ENCODE measurements at places on chromosomes 13 and 19. TPM values are rescaled to one million over a fixed set of nuclear protein-coding genes. Genes with fewer than 3 reads are reported as not detected.
A peak's percentile ranks its signal among the peaks of the same experiment; 100 is the strongest.

The SLC25A42 gene
- 6.6 TPM for total RNA-seq

The FSD1 gene
- 1.7 TPM for total RNA-seq

The HIF3A gene
- total RNA-seq: 155 TPM

The POU2F2 gene
- total RNA-seq: 0.74 TPM

The AZU1 gene
- not detected for total RNA-seq

The ZNF8 gene
- 6.4 TPM for total RNA-seq

The SMIM44 gene
- not detected for total RNA-seq

The FFAR1 gene
- not detected for total RNA-seq

The GSX1 gene
- total RNA-seq: not detected

The LGALS14 gene
- total RNA-seq: not detected

The GNA15 gene
- total RNA-seq: 28.2 TPM

The CABP5 gene
- total RNA-seq: not detected

The LRRC63 gene
- total RNA-seq: 0.49 TPM

The CD33 gene
- 5.6 TPM for total RNA-seq

- H3K36me3 ChIP-seq: no peaks in the 10 kb centered on the region
- H3K27ac ChIP-seq: peak within 1 kb of the TSS; percentile 84
- H3K4me3 ChIP-seq: peak within 1 kb of the TSS; percentile 62
- no peaks in the 10 kb centered on the region for H3K27me3 ChIP-seq
- no peak for DNase-seq
Measured at GRCh38 chr19:36489118-36489919, at the start of gene ZNF566. TSS of gene ZNF566 (minus strand) at chr19:36489561. CDS start at chr19:36476557, 13,004 bp downstream.

- no peak overlapping the region for H3K27ac ChIP-seq
- no peaks in the 10 kb centered on the region for H3K36me3 ChIP-seq
- DNase-seq: no peak
- peaks cover 17% of the 10 kb centered on the region for H3K4me1 ChIP-seq
- H3K4me3 ChIP-seq: peak overlapping the region; percentile 44
Measured at GRCh38 chr19:821231-821824, 427 bp downstream of the PLPPR3 start.

DNA sequence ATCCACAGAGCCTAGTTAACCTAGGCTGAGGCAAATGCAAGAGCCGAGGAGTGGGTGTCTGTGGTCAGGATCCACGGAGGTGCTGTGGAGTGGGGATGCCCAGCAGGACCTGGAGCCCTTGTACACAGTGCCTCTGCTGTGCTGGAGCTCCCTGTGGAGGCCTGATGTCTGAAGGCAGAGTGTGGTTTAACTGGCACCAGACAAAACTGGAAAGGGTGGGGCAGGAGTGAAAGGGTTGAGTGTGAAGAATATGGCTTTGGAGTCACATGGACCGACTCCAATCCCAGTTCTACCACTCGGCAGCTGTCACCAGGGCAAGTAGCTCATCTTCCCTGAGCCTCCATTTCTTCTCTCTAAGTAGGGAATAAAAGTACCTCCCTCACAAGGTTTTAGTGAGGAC lies 60.3 kb upstream of the GPR12 start:
- no peaks in the 10 kb centered on the region for H3K4me1 ChIP-seq
- H3K27ac ChIP-seq: no peak overlapping the region
- H3K27me3 ChIP-seq: no peaks in the 10 kb centered on the region
- no peaks in the 10 kb centered on the region for H3K36me3 ChIP-seq

- no peaks in the 10 kb centered on the region for H3K36me3 ChIP-seq
- DNase-seq: no peak
- H3K4me3 ChIP-seq: no peak overlapping the region
Measured at GRCh38 chr19:4839192-4839591, 7.7 kb upstream of the TICAM1 start.

DNA sequence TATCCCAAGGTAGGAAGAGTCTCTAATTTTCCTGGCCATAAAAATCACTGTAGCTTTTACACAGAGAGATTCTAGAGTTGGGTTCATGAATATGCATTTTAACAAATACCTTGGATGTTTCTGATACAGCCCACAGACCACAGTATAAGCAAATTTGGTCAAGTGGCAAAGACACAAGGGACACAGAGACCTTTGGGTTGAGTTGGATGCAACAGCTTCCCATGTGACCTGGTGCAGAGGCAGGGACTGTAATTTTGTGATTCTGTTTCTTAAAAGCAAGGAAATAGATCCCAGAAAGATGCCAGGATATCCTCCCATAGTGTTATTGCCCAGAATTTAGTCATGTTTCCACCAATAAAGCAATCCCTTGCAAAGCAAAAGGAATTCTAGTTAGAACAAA lies 27.0 kb downstream of the FPR3 start:
- no peak for DNase-seq
- no peak overlapping the region for H3K4me3 ChIP-seq
- H3K4me1 ChIP-seq: no peaks in the 10 kb centered on the region
- H3K27me3 ChIP-seq: no peaks in the 10 kb centered on the region
- no peak overlapping the region for H3K27ac ChIP-seq

- peaks cover 27% of the 10 kb centered on the region for H3K4me1 ChIP-seq
- peak within 1 kb of the TSS; percentile 94 for H3K27ac ChIP-seq
Measured at GRCh38 chr19:10543420-10544241, at the start of gene ATG4D. TSS of gene ATG4D (plus strand) at chr19:10543904. CDS start at chr19:10544091, 187 bp downstream.

- no peak for DNase-seq
- peaks cover 18% of the 10 kb centered on the region for H3K4me1 ChIP-seq
- peak overlapping the region; percentile 37 for H3K27ac ChIP-seq
- no peaks in the 10 kb centered on the region for H3K27me3 ChIP-seq
- H3K4me3 ChIP-seq: no peak overlapping the region
- no peaks in the 10 kb centered on the region for H3K36me3 ChIP-seq
Measured at GRCh38 chr13:106484084-106484483, 51.4 kb downstream of the EFNB2 start.

DNA sequence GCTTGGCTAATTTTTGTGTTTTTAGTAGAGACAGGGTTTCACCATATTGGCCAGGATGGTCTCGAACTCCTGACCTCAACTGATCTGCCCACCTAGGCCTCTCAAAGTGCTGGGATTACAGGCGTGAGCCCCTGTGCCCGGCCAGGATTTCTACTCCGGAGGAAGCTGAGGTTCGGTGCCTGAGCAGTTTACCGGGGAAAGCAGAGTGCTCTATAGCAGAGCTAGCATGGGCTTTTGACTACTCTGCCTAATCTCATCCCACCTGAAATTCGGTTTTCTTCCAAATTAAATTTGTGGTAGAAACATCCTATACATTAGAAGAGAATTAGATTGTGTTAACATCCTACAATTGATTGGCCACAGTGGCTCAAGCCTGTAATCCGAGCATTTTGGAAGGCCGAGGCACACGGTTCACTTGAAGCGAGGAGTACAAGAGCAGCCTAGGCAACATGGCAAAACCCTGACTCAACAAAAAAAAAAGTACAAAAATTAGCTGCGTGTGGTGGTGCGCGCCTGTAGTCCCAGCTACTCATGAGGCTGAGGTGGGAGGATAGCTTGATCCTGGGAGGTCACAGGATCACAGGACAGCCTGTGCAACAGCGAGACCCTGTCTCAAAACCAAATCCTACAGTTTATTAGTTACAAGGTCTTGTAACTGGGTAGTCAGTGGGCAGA lies 1.6 kb downstream of the RPL13A start:
- no peak for DNase-seq
- H3K27me3 ChIP-seq: no peaks in the 10 kb centered on the region
- H3K4me3 ChIP-seq: peak overlapping the region; percentile 96
- H3K36me3 ChIP-seq: peaks cover 35% of the 10 kb centered on the region
- H3K27ac ChIP-seq: peak overlapping the region; percentile 93

- H3K27me3 ChIP-seq: no peaks in the 10 kb centered on the region
- peak overlapping the region; percentile 21 for H3K27ac ChIP-seq
- no peaks in the 10 kb centered on the region for H3K36me3 ChIP-seq
- DNase-seq: no peak
- H3K4me1 ChIP-seq: peaks cover 59% of the 10 kb centered on the region
Measured at GRCh38 chr19:1862424-1863327, 703 bp downstream of the KLF16 start.

DNA sequence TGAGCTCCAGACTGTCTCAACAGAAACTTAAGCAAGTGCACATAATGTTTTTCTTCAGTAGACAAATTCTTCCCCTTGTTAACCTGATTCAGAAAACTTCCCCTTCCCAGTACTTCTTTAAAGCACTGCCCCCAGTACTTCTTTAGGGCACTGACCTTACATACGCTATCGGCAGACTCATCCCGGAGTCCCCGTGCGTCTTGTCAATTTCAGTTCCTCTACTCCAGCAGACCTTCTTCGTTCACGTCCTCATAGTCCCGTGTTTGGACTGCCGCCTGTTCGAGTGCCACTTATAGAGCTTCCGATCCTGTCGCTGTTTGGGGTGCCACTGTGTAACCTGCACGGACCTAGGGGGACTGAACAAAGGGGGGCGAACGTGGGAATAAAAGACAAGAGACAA lies 29.0 kb downstream of the ZNF627 start:
- H3K36me3 ChIP-seq: no peaks in the 10 kb centered on the region
- H3K4me1 ChIP-seq: peaks cover 23% of the 10 kb centered on the region
- no peak overlapping the region for H3K4me3 ChIP-seq
- no peak overlapping the region for H3K27ac ChIP-seq
- no peaks in the 10 kb centered on the region for H3K27me3 ChIP-seq
- no peak for DNase-seq

GRCh38 chr13:86020351-86021002 lies 221.3 kb upstream of the SLITRK6 start:
- H3K4me1 ChIP-seq: no peaks in the 10 kb centered on the region
- no peaks in the 10 kb centered on the region for H3K27me3 ChIP-seq
- no peak overlapping the region for H3K4me3 ChIP-seq
- no peak for DNase-seq

DNA sequence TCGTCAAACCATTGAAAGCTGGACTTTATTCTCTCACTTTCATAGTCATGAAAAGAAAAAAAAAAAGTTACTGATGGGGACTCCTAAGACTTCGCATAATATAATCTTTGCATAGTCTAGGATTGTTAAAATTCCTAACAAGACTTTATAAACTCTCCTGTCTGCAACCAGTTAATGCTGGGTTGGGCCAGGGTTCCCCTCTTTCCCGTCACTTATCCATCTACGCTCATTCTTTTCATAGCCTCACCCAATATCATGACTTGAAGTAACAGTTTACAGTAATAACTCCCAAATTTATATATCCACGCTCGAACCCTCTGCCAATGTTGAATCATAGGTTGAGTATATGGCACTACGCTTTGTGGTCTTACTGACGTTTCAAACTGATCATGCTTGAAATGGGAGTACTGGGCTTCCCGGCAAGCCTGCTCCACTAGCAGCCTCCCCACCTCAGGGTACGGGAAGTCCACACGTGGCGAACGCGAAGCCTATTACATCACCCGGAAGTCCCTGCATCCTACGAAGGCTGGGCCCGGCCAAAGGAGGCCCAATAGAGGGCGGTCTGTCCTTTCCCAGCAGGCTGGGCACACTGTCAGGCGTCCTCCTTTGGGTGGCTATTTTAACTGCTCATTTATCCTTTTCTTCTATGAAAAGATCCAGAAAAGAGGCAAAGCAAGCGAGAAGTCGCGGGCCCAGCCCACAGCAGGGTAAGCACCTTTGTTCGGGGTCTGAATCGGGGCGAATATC lies 694 bp upstream of the ZNF460 start:
- H3K27me3 ChIP-seq: no peaks in the 10 kb centered on the region
- peak; percentile 95 for DNase-seq
- H3K4me1 ChIP-seq: peaks cover 40% of the 10 kb centered on the region
- H3K4me3 ChIP-seq: peak overlapping the region; percentile 98

DNA sequence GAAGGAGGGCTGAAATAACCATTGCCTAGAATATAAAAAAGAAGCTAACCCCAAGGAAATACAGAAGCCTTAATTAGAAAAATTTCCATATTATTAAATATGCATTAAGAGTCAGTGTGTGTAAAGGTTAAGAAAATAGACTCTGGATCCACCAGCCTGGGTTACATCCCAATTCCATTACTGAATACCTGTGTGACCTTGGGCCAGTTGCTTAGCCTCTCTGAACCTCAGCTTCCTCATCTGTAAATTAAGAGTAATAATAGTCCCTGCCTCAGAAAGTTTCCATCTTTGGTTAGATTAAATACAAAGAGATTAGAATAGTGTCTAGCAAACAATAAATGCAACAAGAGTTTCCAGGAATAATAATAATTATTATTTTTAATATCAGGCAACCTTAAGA lies 54.5 kb downstream of the ATP7B start:
- no peak for DNase-seq
- no peaks in the 10 kb centered on the region for H3K27me3 ChIP-seq
- H3K27ac ChIP-seq: no peak overlapping the region
- no peaks in the 10 kb centered on the region for H3K36me3 ChIP-seq

- no peaks in the 10 kb centered on the region for H3K4me1 ChIP-seq
- H3K27ac ChIP-seq: no peak overlapping the region
- H3K36me3 ChIP-seq: no peaks in the 10 kb centered on the region
- DNase-seq: no peak
- H3K27me3 ChIP-seq: no peaks in the 10 kb centered on the region
Measured at GRCh38 chr13:97866346-97866745, 87.1 kb upstream of the IPO5 start.

- peaks cover 19% of the 10 kb centered on the region for H3K4me1 ChIP-seq
- peaks cover 66% of the 10 kb centered on the region for H3K36me3 ChIP-seq
- H3K27ac ChIP-seq: no peak overlapping the region
Measured at GRCh38 chr19:41421314-41421713, 5.9 kb downstream of the B3GNT8 start.

- H3K4me3 ChIP-seq: no peak overlapping the region
- H3K27me3 ChIP-seq: no peaks in the 10 kb centered on the region
- no peaks in the 10 kb centered on the region for H3K4me1 ChIP-seq
- H3K36me3 ChIP-seq: no peaks in the 10 kb centered on the region
- no peak overlapping the region for H3K27ac ChIP-seq
Measured at GRCh38 chr13:49701491-49701890, 10.2 kb upstream of the EBPL start.

GRCh38 chr13:79405501-79405830 lies 589 bp downstream of the RBM26 start:
- peak overlapping the region; percentile 98 for H3K27ac ChIP-seq
- DNase-seq: no peak
- H3K4me3 ChIP-seq: peak overlapping the region; percentile 95

GRCh38 chr19:53912653-53913052 lies 3.6 kb downstream of the CACNG7 start:
- peaks cover 20% of the 10 kb centered on the region for H3K27me3 ChIP-seq
- H3K4me3 ChIP-seq: no peak overlapping the region
- H3K4me1 ChIP-seq: peaks cover 10% of the 10 kb centered on the region
- no peaks in the 10 kb centered on the region for H3K36me3 ChIP-seq
- H3K27ac ChIP-seq: no peak overlapping the region

- no peak overlapping the region for H3K4me3 ChIP-seq
- H3K27me3 ChIP-seq: no peaks in the 10 kb centered on the region
- peaks cover 13% of the 10 kb centered on the region for H3K4me1 ChIP-seq
Measured at GRCh38 chr13:109255141-109255856, 531.1 kb downstream of the IRS2 start.
